ENCODE measurements at places on chromosomes 2 and 18.

DNA sequence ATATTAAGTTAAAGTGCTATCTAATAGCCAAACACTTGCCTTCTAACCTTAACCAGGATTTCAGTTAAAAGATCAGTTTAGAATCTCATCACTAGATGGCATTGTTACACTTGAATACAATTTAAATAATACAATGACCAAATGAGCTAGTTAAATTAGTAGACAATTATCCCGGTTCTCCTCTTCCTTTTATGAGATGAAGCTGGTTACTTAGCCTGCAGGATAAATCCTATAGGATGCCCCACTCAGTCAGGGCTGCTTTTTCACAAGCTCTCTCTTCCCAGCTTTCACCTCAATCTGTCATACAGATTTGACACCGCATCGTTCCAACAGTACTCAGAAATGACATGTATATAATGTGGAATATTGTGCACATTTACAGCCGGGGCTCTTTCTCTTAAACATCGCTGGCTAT is 678.8 kb downstream of the KCNJ3 start:
- no peak for DNase-seq

- no peak for DNase-seq
These were observed 141.3 kb upstream of the ID2 start for GRCh38 chr2:8540552-8541055.

DNA sequence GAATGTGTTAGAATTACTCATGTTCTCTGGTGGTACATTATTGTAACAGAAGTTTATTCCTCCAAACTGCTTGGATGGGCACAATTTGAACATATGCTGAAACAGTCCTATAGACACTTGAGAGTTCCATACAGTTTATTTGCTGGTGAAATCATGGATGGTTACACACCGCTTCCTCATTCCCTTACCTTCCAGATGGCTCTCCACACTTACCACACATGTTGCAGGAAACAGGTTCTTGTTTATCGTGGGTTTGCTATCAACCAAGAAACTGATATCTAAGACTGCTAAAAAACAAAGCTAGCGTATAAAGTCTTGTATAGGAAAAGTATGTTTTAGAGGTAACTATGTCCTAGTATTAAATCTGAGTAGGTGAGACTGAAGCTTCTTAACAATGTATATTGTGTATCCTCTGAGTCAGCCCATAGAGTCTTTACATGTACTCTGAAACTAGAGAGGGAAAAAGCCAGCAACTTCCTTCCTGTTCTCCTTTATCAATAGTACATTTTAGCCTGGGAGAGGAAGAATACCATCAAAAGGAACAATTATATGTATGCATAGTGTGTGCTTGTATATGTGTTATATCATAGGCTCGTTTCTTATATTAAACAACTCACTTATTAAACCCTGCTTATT is 313.1 kb downstream of the PLCL1 start:
- DNase-seq, result no peak

- DNase-seq, result no peak
These were observed 377.0 kb downstream of the DCC start for GRCh38 chr18:52716973-52717372.

DNA sequence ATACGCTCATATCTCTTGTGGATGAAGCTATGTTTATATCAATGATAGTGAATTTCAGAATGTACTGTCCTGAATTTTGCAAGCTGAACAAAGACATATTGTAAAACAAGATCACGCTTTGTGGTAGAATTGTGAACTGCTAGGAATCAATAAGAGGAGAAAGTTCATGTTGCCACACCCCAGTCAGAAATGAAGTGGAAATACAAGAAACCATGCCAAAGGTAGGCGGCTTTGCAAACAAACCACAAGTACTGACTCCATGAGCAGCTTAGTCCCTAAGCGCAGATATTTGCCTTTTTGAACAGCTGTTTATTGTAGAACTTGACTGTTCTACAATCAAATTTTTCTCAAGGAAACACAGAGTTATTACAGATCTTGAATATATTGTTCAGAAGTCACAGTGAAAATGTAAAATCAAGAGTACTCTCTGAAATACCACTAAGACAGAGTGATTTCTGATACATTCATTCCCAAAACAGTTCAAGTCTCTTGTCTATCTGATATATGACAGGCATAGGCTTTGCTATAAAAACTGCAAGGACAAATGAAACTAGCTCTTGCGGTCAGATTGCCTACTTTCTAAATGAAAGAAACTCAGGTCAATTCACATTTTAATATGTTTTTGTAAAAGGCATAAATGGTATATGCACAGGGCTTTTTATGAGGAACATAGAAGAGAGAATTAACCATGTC is 120.9 kb upstream of the CDH19 start:
- DNase-seq, result no peak

GRCh38 chr18:45874491-45875184 is 49.2 kb downstream of the SIGLEC15 start:
- DNase-seq, result no peak

- DNase-seq, result no peak
These were observed 4.2 kb downstream of the C2orf81 start for GRCh38 chr2:74417197-74417596.

- DNase-seq, result no peak
These were observed 106.5 kb downstream of the EHBP1 start for GRCh38 chr2:62811972-62812371.

DNA sequence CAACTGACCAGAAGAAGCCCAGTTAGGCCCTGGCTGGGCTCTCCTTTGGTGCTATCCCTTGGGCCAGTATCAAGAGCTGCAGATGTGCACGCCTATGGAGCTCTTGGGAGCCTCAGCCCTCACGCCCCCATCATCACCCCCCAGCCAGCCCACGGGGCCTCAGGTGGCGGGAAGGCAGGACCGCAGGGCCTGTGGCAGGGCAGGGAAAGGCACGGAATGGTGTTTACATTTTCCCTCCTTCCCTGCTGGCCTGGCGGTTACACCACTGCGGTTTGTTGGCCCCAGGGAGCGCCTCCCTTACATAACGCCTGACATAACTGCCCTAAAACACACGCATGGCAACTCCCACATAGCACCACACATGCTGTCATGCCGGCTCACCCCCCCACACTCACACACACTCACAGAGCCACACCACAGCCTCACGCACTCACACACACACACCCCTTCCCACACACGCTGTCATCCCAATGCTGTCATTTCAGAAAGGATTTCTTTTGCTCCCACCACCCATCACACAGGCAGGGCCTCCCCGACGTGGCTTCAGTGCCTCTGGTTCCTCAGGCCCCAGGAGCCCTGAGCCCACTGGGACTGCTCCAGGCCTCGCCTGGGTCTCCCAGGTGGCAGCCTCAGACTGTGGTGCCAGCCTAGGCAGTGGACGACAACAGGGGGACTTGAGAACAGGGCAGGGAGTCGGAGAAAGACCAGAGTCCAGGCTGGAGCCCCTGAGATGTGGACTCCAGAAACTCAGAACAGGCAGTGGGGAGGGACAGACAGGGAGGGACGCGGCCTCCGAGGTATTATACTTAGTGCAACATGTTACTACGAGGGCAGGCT is 15.7 kb downstream of the ZFP36L2 start:
- no peak for DNase-seq

GRCh38 chr2:188032306-188032705 is 259.4 kb upstream of the GULP1 start:
- no peak for DNase-seq

DNA sequence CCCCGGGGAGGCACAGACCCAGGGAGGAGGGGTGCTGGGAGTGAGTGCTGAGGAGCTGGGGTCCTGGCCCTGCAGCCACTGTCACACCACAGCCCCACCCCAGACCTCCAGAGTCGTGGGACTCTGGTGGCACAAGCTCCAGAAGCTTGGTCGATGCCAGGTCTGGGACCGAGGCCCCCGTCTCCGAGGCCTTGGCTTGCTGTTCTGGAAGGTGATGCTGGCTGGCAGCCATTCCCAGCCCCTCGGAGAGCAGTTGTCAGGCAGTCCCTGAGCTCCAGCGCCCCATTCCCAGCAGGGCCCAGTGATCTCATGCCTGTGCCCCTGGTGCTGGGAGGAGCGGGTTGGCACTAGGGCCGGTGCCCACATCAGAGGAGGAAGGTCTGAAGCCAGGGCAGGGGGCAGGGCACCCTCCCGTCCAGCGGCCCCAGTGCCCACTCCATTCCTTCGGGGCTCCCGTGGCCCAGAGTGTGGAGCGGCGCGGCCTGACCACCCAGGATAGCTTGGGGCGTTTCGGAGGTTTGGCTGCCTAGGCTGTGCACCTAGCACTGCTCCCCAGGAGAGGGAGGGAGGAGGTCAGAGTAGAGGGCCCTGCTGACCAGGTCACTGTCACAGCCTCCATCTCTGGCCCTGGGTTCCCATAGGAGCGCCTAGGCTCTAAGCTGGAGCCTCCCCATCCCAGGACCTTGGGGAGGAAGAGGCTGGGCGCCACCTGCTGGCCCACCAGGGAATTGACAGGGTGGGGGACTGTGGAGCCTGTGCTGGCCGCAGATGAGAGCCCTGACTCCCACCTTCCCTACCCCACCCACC is 16.8 kb upstream of the ALPI start:
- no peak for DNase-seq

Data from chondrocyte (in vitro differentiated cells).